Epithelial cell of esophagus (primary cell): ENCODE measurements at places on chromosomes 6 and 20.

GRCh38 chr20:13700761-13701160 is 62.0 kb upstream of the TASP1 start:
- DNase-seq, result no peak

DNA sequence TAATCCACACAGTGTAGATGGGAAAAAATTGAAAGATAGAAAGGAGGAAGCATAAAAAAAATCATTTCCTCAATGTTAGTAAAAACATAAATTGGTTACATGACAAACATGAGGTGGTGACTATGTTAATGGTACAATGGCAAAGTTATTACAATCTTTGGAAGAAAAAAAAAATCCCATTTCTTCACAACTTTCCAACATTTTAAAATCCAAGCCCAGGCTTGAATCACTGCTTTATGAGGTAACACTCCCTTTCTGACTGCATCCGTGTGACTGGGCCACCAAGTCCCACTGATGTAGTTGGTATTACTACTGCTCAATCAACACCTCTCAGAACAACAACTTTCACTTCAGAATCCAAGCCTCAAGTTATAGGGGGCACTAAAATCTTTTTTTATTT is 160.4 kb downstream of the BTBD9 start:
- DNase-seq, result no peak

GRCh38 chr6:75493400-75494064 is at the start of gene FILIP1:
TSS of gene FILIP1 (minus strand) at chr6:75493800. CDS start at chr6:75414972, 78,828 bp downstream.
- DNase-seq, result peak; percentile 12

DNA sequence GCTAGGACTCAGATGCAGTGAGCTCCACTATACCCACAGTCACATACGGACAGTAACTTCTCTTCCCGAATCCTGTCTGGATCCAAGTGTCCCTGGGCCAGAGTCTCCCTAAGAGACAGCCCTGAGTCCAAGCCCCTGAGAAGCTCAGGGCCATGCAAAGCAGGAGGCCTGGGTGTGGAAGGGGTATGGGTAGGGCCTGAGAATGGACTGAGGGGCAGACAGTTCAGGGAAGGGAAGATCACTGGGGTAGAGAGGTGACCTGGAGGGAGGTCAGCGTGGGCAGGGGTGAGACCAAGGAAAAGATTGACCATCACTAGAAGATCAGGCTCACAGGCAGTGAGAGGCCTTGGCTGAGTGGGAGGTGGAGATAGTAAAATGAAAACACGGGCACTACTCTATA is 8.8 kb downstream of the RPS6KA2 start:
- DNase-seq, result no peak

- DNase-seq, result peak; percentile 41
Observed at GRCh38 chr6:18386298-18386976, 713 bp upstream of the RNF144B start.

GRCh38 chr6:704046-704445 is 11.1 kb upstream of the EXOC2 start:
- peak; percentile 38 for DNase-seq

DNA sequence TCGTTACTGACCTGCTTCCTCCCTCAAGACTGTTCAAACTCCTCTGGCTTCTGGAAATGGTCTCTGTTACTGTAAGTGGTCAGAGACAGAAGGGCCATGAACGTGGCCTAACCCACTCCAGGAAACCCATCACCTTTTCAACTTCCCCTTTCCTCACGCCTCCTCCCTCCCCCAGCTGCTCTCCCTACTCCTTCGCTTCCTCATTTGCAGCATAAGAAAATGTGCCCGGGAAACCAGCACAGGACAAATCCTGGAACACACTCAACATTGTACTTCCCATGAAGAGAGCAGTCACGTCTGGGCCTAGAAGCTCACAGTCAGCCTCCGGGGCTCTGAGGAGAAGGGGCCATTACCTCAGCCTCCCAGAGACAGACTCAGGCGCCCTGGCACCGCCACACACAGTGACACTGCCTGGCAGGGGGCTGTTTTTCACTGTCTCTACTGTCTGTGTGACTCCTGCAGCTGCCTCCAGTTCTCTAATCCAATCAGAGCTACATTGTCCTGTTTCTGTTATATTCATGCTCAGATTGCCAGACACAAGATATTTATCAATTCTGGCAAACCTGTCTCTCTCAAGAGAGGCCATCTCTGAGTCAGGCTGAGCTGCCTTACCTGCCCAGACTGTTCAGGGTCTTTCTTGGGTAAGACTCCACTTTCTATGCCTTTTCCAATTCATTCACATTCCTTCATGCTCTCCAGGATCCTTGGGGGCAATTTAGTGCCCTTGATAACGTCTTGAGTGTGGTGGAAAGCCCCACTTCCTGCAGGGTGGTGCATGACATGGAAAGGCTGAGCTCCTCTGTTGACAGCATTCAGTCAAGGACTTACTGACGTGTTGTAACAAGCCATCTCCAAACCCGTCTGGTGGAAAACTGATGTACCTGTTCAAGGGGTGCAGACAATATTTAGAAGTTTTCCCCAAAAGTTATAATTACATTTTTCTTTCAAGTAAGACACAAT is 242.2 kb downstream of the HIVEP2 start:
- DNase-seq, result peak; percentile 61

GRCh38 chr6:31394381-31394780 is 9.0 kb upstream of the MICA start:
- DNase-seq, result no peak

GRCh38 chr6:69096681-69097080 is 461.6 kb downstream of the ADGRB3 start:
- no peak for DNase-seq
